Activated CD4-positive, CD25-positive, alpha-beta regulatory T cell treated with anti-CD3 and anti-CD28 coated beads, Interleukin-2, amount 50 U/mL, for 72 hours (primary cell): ENCODE measurements at places on chromosomes 12 and 14.

DNA sequence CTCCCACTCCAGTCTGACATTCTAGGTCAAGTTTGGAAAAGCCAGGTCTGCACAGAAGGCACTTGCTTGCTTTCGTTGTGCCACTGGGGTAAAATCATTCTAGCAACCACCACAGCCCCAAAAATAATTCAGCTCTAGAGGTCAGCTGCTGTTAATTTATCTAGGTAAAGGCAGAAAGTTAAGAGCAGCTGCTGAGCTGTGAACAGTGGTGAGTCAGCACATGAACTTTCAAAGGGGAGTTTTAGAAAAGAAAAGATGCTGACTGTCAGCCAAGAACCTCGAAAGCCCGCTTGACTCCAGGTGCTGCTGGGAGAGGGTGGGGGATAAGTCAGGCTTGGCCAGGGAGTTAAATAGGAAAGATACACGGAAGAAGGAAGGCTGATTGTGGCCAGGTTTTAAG, 12.7 kb downstream of the CCDC197 start:
- no peak for DNase-seq

- peak; percentile 81 for DNase-seq
These were observed at the start of gene KCNMB4 for GRCh38 chr12:70365648-70366518. Gene KCNMB4 (plus strand): TSS chr12:70366290. CDS start chr12:70366735, 445 bp downstream.

DNA sequence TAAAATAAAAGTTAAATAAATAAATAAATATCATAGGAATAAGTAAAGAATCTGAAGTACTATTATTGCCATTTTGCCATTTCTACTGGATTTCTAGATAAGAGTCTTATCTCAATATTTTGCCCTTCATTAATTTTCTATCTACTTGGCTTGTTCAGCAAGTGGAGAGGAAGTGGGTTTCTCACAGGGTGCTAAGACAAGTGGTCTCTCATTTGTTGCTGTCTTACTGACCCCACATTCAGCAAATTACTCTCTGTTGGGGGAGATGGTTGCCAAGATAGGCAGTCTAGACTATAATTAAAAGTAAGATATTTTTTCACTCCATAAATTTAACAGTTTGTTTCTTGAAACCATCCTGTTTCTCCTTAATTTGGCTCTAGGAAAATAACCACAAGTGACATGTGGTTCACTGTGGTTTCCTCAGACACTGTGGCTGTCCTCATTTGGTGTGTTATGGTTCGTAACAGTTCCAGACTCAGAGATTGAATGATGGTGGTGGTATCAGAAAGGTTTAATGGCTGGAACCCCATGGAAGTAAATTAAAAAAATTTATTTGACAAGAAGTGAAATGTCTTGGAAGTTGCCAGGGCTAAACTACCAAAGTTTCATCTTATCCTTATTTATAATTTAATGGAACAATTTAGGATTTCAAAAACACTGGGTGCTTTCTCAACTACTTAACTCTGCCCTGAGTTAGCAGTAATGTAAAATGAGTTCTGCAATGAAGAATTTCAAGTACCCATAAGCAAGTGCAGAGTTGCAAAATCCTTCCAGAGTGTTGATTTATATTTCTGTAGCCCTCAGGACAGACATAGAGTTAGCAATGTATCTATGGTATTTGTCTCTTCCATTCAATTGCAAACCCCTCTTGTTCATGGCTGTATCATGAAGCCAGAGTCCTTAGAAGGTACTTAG, 214.8 kb downstream of the MSRB3 start:
- no peak for DNase-seq

GRCh38 chr14:23829736-23830471, 123.7 kb upstream of the DHRS4 start:
- no peak for DNase-seq

GRCh38 chr12:64253356-64253755, 31.3 kb upstream of the KICS2 start:
- no peak for DNase-seq

- DNase-seq, result no peak
These were observed 4.3 kb downstream of the FAIM2 start for GRCh38 chr12:49899286-49899843.

- DNase-seq, result no peak
These were observed 233.6 kb downstream of the BCL11B start for GRCh38 chr14:99038431-99038820.

DNA sequence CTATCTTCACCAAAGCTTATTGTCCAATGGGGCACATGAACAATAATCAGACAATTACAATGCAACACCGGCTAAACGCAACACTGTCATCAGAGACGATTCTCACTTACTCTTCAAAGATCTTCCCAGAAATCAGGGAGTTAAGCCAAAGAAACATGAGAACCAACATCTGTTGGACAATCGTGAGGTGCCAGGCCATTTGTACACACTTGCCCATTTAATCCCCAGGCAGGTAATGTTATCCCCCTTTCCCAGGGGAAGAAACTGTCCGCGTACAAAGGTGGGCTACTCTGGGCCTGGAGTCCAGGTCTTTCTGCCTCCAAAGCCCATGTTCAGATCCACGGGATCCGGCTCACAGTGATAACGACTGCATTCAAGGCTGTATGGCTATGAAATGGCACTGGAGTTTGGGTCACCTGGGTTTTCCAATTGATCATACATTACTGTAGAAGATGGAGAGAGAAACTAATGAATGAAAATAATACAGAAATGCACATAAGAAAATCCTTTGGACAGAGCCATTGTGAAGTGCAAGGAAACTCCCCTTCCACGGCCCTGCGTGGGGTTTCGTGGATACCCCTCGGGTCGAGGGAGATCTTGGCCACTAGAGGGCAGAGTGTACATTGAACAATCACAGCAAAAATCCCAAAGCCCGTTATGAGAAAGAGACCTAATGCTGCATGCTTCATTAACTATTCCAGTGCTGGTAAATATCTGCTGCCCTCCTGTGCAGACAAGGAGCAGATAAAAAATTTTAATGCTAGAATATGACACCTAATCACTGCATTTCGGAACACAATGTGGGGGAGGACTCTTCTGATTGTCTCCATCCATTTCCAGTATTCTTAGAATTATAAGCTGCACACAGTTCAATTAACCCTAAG, 111.4 kb downstream of the EGLN3 start:
- peak; percentile 37 for DNase-seq

GRCh38 chr12:44431647-44432343, 444.3 kb downstream of the NELL2 start:
- no peak for DNase-seq

DNA sequence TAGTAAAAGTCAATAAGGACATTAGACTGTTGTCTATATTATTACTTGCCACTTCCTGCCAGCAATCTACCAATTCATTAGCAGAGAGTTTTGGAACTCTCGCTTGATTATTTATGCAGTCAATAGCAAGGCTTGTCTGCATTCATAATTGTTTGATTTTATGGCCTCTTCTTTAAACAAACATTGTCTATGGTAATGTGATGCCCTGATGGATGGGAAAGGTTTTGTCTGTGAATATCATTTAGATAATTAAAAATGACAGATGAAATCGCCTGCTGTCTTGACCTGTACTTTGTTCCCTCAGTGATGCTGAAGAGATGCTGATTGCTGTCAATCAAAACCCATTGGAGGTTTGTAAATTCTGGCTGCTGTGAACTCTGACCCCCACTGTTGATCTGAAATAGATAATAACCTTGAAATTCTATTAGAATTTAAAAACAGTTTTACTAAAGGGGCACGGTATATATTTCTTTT, 455.3 kb downstream of the NPAS3 start:
- no peak for DNase-seq

DNA sequence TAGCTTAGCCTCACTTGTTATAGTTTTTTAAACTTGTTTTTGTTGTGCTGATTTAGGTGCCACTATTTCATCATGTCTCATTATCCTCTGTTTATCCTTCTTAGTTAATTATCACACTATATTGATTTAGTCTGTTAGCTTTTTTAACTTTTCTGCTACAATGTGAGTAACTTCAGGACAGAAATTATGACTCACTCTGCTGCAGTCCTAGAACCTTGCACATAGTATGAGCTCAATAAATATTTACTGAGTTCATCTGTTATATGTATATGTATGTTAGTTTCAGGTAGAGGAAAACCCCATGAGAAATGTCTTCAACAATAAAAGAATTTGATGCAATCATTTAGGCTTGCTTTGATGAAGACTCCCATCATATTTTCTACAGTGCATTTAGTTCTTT, 224.3 kb upstream of the NAV3 start:
- DNase-seq, result no peak

DNA sequence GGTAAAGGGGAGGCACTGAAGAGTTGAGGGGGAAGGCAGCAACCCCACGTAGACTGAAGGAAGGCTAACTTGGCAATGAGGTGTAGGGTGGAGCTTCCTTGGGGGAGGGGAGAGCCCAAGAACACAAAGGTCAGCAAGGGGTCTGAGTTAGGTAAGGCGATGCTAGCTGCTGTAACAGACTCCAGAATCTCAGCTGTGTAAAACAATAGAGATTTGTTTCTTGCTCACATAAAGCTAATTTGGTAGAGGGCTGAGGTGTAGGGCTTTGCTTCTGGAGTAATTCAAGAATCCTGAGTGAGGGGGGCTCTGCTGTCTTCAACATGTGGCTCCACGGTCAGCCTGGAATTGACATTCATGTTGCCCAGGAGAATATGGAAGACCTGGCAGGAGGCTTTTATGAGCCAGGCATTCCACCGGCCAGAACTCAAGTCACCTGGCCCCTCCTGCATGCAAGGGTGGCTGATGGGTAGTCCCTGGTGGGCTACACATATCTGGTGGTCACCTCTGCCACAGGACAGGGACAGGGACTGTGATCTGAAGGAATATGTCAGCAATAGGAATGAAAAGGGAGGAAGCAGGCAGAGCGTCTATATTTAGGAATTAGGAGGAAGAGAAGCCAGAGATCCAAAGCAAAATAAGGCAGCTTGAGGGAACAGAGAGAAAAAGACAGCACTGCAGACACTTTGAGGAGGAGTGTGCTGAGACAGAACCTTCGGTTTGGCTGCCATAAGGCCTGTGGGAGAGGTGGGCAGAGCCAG, 153.7 kb downstream of the ZFP36L1 start:
- no peak for DNase-seq

DNA sequence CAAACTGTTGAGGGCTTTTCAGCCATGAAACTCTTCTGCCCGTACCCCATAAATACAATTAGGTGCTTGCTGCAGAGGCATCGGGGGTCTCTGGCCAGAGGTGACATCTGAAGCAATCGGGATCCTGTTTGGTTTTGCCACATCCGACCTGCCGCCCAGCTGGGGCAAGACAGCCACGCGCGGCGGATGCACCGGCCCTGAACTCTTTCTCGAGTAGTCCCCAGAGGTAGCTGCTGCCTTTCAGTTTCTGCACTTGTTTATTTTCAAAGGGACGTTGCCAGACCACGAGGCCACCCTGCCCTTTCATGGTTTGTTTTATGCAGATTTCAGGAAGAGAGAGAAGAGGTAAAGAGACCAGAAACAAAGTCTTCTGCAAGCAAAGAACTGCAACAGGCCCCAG, 10.6 kb upstream of the MLXIP start:
- peak; percentile 48 for DNase-seq

GRCh38 chr12:116267948-116268347, 9.5 kb downstream of the MED13L start:
- DNase-seq, result no peak

DNA sequence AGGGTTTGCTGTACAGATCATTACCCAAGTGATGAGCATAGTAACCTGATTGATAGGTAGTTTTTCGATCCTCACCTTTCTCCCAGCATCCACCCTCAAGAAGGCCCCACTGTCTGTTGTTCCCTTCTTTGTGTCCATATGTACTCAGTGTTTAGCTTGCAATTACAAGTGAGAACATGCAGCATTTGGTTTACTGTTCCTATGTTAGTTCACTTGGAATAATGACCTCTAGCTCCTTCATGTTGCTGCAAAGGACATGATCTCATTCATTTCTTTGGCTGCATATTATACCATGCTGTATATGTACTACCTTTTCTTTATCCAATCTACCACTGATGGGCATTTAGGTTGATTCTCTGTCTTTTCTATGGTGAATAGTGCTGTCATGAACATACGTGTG, 181.6 kb upstream of the FOXG1 start:
- DNase-seq, result no peak

GRCh38 chr12:5479761-5480160, 47.9 kb downstream of the NTF3 start:
- DNase-seq, result no peak

DNA sequence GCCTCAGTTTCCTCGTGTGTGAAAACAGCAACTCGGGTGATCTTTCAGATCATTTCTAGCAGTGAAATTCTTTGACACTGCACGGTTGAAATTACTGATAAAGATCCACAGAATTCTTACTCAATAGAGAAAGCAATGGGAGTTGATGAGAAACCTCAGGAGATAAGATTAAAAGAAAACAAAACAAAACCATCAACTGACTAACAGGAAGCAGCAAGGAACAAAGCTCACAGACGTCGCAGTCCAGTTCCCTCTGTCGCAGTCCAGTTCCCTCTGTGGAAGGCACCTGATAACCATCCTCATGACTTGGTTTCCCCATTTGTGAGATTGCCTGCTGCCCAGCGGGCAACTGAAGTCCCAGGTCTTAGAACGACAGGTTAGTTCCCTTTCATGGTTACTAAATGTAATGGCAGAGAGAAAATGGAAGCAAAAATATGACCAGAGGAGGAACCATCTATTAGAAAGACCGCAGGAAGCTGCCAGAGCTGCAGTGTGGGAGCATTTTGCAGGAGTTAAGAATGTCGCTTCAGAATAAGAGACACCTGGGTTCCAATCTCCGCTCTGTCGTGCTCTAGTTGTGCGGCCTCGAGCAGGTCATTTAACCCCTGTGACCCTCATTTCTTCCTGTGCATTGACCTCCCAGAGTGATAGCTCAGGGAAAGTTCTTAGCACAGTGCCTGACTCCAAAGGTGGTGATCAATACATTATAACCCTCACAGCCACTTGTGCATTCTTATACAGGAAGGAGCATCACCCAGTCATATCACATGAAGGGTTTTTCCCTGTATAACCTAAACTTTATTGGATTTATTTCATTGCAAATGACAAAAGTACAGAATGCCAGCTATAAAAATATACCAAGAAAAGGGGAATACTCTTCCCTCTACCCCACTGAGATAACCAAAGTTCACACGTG, 5.1 kb upstream of the MED13L start:
- DNase-seq, result no peak

DNA sequence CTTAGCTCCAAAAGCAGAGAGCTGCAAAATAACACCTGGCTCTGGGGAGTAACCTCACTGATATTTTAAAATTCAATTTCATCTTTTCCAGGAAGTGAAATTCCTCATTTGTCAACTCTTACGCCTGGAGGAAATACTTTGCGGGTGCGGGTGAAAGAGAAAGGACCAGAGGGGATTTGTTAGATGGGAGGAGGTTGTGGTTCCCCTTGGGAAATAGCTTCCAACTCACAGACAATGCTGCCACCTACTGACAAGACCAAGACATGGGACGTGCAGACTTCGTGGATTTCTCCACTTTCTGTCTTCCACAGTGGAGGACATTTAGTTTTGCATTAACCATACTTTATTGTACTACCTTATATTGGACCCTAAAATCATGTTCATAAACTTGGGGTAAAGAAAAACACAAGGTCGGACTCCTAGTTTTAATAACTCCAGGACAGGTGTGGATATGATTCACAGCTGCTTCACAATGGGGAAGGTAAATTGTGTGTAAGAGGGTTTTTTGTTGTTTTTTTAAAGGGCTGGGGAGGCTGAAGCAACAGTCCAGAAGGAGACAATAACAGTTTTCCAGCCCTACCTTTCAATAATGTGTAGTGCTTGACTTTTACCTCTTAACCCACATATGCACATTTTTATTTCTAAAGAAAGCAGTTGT, 10.8 kb downstream of the FBXL14 start:
- DNase-seq, result peak; percentile 49
